NCI-H2107 (cell line): ENCODE measurements at places on chromosomes 6 and 20.

- no peak for DNase-seq
Observed at GRCh38 chr6:130381012-130381411, 15.2 kb downstream of the TMEM200A start.

DNA sequence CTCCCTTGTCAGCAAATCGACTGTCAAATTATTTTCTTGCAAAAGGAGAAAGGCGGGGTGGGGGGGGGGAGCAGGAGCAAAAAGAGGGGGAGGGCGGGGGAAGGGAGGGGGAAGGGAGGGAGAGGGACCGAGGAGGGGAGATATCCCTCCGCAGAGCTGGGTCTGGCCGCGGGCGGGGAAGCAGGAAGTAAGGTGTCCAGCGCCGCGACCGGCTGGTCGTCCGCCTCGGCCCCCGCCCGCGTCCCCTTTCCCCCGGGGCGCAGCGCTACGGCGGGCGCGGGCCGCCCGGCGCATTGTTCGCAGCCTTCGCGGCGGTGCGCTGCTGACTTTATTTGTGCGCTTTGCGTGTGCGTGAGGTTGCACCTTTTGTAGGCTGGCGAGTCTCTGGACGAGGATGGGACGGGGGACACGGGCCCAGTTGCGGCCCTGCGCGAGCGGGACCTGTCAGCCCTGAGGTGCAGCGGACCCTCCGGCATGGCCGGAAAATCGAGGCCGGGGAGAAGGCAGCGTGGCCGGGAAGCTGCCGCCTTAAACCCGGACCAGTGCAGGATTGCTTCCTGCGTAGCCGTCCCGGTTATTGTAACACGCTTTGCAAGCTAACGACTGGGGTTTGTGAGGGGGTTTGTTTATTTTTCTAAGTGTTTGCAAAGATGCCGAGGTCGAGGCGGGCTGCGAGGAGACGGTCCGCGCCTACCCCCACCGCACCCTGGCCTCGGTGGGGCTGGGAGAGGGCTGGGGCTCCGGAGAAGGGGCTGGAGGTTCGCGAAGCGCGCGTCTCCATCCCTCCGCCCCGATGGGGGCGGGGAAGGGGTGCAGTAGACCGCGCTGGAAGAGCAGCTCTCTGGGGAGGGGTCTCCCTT lies 675 bp upstream of the TRERF1 start:
- peak; percentile 60 for DNase-seq

GRCh38 chr20:56257604-56258003 lies 9.1 kb downstream of the MC3R start:
- no peak for DNase-seq

DNA sequence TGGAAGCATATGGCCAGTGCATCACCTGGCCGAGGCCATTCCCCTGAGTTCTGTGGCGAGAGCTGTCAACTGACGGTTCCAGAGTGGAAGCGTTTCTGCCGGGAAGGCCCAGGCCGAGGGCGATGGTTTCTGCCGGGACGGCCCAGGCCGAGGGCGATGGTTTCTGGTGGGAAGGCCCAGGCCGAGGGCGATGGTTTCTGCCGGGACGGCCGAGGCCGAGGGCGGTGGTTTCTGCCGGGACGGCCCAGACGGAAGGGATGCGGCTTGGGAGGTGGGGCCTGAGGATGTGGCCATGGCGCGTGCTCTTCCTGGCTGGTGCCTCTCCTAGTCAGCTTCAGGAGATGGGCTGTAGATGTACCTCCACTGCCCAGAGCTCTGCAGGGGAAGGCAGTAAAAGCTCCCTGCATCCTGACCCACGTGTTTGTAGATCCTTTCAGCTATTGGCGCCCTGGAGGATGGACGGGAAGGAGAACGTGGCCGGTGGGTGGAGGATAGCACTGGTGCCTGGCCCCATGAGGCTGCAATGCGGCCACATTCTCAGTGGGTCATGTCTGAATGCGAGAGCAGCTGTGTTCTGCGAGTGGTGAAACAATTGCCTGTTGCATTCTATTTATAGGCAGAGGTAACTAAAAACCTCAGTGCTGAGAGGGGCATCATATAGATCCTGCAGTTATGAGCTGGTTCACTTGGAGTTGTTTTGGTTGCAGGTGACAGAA lies 12.8 kb downstream of the TPD52L2 start:
- no peak for DNase-seq

DNA sequence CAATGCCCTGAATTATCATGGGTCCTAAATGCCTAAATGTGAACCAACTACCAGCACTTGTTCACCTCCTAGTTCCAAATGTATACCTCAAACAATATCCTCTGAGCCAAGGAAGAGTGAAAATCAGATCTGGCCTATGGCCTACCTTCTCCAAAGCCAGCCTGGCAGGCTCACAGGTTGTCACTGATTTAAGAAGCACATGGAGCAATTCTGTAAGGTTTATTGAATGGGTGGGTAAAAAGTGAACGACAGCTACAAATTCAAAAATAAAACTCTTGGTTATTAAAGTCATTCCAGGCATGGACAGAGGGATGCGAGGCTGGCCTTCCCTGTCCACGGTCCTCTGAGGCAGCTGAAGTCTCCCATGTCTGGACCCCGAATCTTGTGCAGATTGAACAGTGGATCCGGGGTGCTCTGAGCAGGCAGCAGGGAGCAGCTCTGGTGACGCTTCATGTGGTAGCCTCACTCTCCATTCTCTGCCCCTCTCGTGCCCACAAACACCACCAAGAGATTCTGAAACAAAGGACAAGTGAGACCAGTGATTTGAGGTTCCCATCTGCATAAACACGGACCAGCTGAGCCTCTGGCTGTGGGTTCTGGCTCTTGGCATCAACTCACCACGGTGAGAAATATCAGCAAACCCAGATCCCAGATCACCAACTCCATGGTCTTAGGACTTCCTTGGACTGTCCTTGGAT lies 14.6 kb downstream of the SNHG17 start:
- no peak for DNase-seq

- no peak for DNase-seq
Observed at GRCh38 chr20:56839786-56840185, 210.7 kb downstream of the TFAP2C start.

- DNase-seq: no peak
Observed at GRCh38 chr6:30002871-30003270, 58.2 kb upstream of the POLR1H start.

DNA sequence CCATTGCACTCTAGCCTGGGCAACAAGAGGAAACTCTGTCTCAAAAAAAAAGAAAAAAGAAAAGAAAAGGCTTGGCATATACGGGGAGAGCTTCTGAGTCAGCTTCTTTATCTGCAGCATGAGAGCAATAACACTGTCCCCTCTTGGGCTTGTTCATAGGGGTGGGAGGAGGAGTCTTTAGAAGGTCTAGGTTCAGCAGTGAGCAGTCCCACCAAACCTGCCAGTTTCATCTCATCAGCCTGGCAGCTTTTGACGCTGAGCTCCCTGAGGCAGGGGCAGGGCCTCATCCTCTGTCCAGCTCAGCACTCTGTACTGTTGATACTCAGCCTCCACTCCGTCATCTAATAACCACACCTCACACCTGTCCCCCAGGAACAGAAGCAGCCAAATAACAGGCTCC lies 5.6 kb upstream of the C6orf132 start:
- no peak for DNase-seq

- no peak for DNase-seq
Observed at GRCh38 chr6:100774681-100775080, 106.4 kb downstream of the ASCC3 start.

DNA sequence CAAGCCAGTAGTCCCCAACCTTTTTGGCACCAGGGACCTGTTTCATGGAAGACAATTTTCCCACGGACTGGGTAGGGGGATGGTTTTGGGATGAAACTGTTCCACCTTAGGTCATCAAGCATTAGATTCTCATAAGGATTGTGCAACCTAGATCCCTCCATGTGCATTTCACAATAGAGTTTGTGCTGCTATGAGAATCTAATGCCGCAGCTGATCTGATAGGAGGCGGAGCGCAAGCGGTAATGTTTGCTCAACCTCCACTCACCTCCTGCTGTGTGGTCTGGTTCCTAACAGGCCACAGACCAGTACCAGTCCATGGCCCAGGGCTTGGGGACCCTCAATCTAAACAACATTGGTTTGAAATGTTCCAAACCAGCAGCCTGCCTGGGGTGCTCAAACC lies 137.0 kb upstream of the STXBP5 start:
- DNase-seq: no peak

- DNase-seq: peak; percentile 22
Observed at GRCh38 chr6:40587240-40588069, at the start of gene LRFN2. Gene LRFN2, minus strand, starts transcription at chr6:40587364.

DNA sequence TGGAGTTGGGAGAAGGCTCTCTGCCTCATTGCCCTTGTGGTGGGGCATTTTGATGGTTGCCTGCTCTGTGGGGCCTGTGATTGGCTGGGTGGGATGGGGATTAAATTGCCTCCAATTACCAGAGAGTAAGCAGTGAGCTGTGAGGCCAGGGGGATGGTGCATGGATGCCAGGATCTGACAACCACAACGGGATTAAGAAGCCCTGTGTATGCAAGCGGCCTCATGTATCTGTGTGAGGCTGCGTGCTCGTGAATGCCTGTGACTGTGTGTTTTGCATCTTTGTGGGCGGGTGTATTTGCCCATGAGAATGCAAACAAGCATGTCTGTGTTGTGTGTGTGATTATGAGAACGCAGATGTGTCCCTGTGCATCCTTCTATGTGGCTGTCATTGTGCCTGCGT lies 46.1 kb downstream of the CD40 start:
- no peak for DNase-seq

- no peak for DNase-seq
Observed at GRCh38 chr6:159535656-159536350, 157.2 kb downstream of the SOD2 start.

- DNase-seq: no peak
Observed at GRCh38 chr20:31679357-31680285, 41.9 kb downstream of the COX4I2 start.

- no peak for DNase-seq
Observed at GRCh38 chr6:141472162-141472928, 660.4 kb upstream of the GJE1 start.

DNA sequence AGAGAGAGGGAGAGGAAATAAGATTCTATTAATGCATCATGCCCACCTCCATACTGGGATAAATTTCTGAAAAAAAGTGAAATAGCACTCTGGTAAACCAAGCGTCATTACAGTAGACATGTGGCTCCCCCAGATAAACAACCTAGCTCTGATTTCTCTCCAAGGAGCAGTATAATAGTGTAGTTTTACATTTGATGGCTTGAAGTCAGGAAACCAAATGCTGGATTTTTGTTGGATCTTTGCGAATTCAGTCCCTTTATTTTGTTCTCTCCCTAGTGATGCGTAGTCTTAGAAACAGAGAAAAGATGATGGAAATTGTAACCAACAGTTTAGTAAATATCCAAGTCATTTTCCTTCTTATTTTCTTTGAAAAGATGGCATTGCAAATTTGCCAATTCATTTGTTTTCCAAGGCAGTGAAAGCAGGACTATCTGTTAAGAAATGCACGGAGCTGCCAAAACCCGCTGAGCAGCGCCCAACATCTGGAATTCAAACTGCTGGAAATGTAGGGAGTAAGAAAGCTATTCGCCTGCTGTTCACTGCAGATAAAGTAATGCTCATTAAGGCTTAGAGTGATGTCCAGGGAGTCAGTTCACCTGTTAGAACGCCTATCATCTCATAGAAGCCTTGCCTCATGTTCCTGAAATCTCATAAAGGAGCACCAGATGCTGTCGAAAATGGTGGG lies 85.7 kb upstream of the DOK5 start:
- DNase-seq: no peak
